Thyroid gland (tissue), 4 donors: ENCODE measurements at places on chromosomes 1 and 21. TPM values are rescaled to one million over a fixed set of nuclear protein-coding genes. Genes with fewer than 3 reads are reported as not detected.

DNA sequence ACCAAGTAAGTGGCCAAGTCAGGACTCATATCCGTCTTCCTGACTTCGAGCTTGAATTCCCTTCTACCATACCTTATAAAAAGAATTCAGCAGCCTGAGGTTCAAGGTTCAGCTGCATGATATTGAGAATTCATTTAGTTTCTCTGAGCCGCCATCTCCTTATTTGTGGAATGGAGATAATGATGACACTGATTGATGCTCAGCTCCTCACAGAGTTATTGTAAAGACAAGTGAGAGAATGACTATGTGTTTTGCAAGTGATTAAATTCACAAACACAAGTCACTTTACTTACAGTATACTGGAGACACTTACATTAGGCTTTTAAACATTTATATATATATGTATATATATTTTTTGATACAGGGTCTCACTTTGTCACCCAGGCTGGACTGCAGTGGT lies 39.8 kb upstream of the SCAF4 start:
- no peak for DNase-seq

Gene NEK2
- 0.40 TPM for total RNA-seq

Gene AADACL3
- not detected for total RNA-seq

GRCh38 chr1:43324810-43325209 lies 12.8 kb upstream of the MPL start:
- no peak for DNase-seq

Gene RNF186
- not detected for total RNA-seq

DNA sequence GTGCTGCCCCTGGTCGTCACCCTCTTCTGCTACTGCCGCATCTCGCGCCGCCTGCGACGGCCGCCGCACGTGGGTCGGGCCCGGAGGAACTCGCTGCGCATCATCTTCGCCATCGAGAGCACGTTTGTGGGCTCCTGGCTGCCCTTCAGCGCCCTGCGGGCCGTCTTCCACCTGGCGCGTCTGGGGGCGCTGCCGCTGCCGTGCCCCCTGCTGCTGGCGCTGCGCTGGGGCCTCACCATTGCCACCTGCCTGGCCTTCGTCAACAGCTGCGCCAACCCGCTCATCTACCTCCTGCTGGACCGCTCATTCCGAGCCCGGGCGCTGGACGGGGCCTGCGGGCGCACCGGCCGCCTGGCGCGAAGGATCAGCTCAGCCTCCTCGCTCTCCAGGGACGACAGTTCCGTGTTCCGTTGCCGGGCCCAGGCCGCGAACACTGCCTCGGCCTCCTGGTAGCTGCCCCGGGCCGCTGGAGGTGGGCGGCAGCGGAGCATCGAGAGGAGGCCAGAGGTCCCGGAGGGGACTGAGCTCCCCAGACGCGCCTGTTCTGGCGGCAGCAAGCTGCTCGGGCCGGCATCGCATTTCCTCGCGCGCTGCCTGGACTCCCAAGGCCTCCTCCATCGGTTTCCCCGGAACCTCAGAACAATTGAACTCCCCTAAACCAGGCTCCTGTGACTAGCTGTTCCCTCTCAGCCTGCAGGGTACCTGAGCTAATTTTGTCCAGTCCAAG lies 1.1 kb downstream of the GPR25 start:
- no peak for DNase-seq

Gene SSX2IP
- 9.0 TPM for total RNA-seq

DNA sequence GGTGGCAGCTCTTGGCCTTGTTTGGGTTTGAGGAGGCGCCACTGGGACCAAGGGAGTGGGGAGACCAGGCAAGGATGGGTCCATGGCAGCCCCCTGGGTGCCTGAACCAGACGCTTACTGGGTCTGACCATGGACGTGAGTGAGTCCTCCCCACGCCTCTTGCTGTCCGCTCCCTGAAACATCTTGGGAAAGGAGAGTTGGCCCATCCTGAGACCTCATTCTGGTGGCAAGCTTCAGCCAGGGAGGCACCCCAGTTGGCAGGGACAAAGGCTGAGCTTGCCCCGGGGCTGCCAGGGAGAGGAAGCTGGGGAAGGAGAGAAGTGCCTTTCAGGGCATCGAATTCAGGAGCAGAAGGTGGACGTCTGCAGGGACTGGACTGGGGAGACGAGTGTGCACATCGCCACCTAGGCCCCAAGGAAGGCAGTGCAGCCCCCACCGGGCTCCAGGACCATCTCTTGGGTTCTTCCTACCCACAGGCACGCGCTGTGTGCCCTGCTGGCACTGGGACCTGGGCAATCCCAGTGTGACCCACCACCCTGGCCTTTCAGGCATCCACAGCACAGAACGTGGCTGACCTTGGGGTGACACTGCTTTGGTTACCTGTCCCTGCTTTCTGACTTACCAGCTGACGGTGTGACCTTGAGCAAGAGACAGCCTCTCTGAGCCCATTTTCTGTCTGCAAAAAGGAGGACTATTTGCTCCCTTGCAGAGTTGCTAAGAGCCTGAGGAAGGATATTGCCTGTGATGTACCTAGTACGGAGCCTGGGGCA lies 132.9 kb upstream of the WNT4 start:
- peak; percentile 64 for DNase-seq

DNA sequence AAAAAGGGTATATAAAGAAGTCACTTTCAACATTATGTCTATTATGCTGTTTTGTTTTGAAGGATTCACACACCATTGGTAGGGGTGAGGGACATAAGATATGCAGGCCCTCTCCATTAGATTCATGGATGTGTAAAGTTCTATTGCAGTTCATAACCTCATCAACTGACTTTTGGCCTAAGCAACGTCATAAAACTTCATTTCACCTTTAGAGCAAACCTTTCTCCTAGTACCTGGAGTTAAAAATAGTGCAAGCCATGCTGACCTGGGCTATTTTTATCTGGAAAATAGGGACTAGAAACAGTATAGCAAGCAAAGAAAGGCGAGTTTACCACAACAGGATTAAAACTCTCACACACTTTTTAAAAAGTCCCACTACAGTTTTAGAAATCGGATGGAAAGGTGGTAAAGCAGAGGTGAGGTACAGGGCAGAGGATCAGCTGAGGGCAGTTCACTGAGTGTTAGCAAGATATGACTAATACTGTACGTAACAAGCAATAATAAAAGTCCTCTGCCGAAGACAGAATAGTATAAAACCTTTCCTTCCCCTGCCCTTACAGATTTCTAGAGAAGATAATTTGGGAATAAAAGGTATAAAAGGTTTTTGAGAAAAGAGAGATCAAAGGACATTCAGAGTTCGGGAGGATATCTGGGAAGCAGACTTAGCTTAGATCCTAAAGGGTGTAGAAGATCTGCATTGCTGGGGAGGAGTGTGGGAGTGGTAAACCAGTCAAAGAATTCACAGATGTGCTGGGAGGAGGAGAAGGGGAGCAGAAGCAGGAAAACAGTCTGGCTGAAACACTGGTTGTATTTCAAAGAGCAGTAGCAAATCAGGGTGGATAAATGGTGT lies 14.3 kb downstream of the EGLN1 start:
- DNase-seq: no peak

GRCh38 chr1:87812871-87813577 lies 484.3 kb downstream of the LMO4 start:
- no peak for DNase-seq

GRCh38 chr21:27390384-27390783 lies 423.5 kb upstream of the ADAMTS5 start:
- DNase-seq: no peak

DNA sequence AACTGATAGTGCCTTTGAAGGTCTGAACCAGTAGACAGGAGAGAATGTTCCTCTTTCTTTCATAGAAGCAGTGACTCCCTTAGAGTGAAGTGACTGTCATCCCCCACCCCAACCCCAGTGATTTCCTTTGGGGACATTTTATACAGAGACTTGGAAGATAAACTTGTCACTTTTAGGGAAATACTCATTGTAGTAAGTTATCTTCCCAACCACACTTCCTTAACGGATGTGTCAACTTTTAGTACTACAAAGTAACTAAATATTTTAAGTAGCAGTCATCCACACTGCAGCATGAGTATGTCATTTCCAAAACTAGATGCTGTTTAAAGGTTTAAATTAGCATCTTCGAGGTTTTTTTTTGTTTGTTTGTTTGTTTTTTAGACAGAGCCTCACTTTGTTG lies 13.7 kb downstream of the LRRC8B start:
- no peak for DNase-seq

Gene FCGR3A
- 11.7 TPM for total RNA-seq

GRCh38 chr1:225044258-225044657 lies 114.8 kb downstream of the DNAH14 start:
- DNase-seq: no peak

- no peak for DNase-seq
Measured at GRCh38 chr1:220734571-220735326, 13.4 kb upstream of the MTARC2 start.

- no peak for DNase-seq
Measured at GRCh38 chr1:244844155-244845121, 9.0 kb downstream of the COX20 start.

- no peak for DNase-seq
Measured at GRCh38 chr21:45655124-45655523, 11.6 kb downstream of the PCBP3 start.

- DNase-seq: no peak
Measured at GRCh38 chr1:239811211-239811885, 280.3 kb upstream of the FMN2 start.

GRCh38 chr1:168236836-168237611 lies 11.2 kb downstream of the SFT2D2 start:
- DNase-seq: no peak

Gene ADPRS
- 50.1 TPM for total RNA-seq

GRCh38 chr1:230453377-230453776 lies 27.2 kb upstream of the PGBD5 start:
- no peak for DNase-seq

Gene FAM72C
- 0.54 TPM for total RNA-seq

Gene PROK1
- not detected for total RNA-seq

DNA sequence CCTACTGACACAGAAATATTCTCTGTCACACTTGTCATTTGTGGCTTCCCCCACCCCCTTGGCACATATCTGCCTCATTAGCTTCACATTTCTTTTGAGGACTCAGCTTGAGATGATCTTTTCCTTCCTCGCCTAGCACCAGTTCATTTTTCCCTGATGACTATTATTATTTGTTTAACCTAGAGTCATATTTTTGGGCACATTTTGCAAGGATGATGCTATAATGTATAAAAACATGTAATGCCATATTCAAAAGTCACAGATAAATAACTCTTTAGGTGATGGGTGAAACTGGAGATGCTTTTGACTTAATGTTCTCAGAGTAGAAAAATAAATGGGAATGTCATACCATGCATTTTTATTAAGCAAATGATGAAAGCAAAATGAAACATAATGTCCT lies 202.7 kb downstream of the BACH1 start:
- no peak for DNase-seq

DNA sequence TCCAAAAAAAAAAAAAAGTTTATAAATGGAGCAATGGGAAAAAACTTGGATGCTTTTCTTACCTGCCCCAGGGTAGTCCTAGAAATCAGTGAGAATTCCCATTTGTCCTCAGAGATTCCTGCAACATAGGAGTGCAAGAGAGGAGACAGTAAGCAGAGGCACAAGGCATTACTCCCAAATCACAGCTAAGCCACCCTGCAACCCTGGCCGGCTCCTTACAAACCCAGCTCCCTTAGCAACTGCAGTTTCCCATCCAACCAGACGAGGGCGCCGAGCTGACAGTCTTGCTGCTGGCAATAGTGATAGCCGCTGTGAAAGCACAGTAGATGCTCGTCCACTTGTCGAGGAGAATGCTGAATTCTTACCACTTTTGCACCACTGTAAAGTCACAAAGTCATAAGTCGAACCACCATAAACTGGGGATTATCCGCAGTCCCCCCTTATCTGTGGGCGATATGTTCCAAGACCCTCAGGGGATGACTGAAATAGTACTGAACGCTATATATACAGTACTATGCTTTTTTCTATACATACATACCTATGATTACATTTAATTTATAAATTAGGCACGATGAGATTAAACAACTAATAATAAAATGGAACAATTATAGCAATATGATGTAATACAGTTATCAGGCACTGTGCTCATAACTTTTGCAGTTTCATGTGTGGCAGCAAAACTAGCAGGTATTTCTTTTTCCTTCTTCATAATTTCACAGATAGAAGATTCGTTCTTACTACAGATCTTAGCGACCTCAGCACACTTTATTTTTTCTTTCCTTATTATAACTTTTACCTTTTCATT lies 6.0 kb upstream of the PITHD1 start:
- peak; percentile 88 for DNase-seq

DNA sequence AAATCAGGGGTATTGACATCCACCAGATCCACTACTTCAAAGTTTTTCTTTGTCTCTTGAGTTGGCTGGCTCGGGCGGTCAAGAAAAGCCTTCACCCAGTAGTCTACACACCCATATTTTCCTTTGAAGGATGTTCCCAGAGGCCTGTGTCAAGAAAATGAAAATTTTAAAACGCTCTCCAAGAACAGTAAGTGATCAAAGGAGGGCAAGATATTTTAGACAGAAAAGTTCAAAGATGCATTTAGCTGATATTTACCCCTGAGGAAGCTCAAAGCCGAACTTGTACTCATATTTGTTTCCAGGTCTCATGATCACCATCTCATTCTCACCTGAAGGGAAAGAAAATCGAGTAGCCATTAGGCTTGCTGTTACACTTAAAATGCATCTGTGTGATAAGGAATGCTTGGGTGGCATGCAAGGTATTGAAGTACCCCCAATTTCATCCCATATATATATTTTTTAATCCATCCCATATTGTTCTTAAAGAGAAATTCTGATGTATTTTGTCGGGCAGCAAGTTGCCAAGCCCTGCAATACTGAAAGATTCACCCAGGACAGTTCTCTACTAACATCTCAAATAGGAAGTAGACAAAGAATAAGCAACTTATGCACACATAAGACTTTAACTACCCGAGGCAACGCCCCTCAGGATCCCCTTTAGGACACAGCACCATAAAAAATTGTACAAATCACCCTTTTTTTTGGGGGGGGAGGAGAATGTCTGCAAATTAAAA lies 1.1 kb downstream of the TXNIP start:
- peak; percentile 1 for DNase-seq

- no peak for DNase-seq
Measured at GRCh38 chr1:183808296-183809027, 3.5 kb downstream of the RGL1 start.

Gene NR0B2
- total RNA-seq: not detected

- no peak for DNase-seq
Measured at GRCh38 chr1:201471772-201472171, 2.8 kb upstream of the PHLDA3 start.

Gene PADI2
- 0.42 TPM for total RNA-seq

- no peak for DNase-seq
Measured at GRCh38 chr21:16108561-16109075, 378.8 kb downstream of the USP25 start.

Gene C1QB
- total RNA-seq: 83.4 TPM

DNA sequence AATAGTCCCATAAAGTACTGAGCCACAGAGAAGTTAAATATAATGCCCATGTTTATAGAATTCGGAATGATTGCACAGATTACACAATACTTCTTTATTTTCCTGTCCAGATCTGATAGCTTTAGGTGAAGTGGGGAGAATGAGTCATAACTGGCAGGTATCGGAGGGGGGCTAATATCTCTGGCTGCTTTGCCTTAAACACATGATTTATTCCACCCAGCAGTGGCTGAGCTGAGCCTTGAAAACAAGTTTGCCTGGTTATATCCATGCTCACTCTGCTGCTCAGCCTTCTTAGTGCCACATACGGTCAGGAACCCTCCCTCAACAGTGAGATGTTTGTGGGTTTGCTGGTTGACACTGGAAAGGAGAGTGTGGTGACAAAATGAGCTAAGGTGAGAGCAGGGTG lies 119.7 kb upstream of the ZNF648 start:
- DNase-seq: peak; percentile 54

GRCh38 chr21:34889320-34889675 lies 159.8 kb downstream of the RUNX1 start:
- peak; percentile 47 for DNase-seq
